ENCODE measurements at places on chromosomes 1 and 21. TPM values are rescaled to one million over a fixed set of nuclear protein-coding genes. Genes with fewer than 3 reads are reported as not detected.

The DNALI1 gene
- not detected for total RNA-seq

The VCAM1 gene
- 3.5 TPM for total RNA-seq

The NFASC gene
- 0.11 TPM for total RNA-seq

The CSF3R gene
- total RNA-seq = 0.40 TPM

The CLCA1 gene
- not detected for total RNA-seq

- no peak for DNase-seq
Measured at GRCh38 chr1:48688102-48688760, 88.5 kb downstream of the BEND5 start.

GRCh38 chr21:44930543-44930981, 9.3 kb upstream of the SLX9 start:
- DNase-seq = peak; percentile 67

DNA sequence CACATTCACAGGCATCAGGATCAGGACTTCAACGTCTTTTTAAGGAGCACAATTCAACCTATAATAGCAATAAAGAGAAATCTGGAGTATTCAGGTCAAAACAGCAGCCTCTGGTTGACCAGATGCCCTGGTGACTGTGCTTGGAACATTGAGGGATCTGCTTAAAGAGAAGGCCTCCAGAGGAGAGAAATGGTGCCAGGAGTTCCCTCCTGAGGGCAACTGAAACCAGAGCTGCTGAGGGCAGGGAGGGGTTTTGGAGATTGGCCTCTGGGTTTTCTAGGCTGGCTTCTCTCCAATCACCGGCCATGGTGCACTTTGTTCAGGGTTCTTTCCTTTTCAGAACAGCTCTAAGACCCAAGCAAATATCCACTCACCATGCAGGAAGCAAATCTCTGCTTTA, 190.7 kb upstream of the KIAA0040 start:
- DNase-seq = no peak

- DNase-seq = no peak
Measured at GRCh38 chr1:116324411-116324810, 48.6 kb upstream of the ATP1A1 start.

GRCh38 chr1:27614043-27614624, 10.2 kb upstream of the AHDC1 start:
- DNase-seq = no peak

DNA sequence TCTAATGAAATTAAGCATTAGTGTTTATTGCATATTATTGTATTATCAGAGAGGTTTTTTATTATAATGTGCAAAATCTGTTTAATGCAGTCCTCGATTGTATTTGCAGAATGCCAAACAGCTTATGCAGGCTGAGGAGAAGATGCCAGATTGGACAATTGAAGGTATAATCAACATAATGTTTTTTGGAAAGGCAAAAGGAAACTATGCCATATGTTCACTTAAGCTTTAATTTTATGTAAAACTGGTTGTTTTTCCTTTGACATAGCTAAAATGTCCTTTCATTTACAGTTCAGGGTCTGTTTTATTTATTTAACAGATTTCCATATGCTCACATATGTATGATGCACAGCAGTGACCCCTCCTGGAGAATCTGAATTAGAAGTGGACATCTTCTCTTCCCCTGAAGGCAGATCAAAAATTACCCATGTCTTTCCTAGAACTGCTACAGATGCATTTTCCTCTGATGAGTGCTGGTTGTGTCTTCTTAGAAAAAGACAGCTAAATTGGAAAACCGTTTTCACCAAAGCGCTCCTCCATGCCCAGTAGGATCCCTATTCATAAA, 143.5 kb upstream of the USH2A start:
- DNase-seq = no peak

DNA sequence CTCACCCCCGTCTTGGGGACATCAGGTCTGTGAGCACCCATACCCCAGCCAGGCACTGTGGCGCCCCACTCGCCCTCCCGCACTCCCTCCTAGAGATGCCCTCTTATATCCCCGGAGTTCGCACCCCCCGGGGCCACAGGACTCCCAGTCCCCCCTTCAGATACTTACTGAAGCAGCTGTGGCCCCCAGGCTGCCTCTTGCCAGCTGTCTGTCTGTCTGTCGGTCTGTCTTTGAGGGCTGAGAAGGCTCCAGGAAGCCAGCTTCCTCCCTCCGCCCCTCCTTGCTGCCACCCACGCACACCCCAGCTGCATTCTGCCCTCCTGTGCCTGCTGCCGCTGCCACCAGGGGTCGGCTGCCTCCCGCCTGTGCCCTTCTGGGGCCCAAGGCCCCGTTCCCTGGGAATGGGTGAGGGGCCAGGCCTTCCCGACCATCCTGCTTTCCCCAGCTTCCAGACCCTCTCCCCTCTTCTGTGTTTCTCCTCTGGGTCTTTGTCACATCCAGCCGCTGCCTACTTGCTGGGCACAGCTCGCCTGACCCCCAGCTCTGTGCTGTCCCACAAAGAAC, at the start of gene PTPN7:
Gene PTPN7 (minus strand): TSS at position 226 of the 564 bp plus-strand sequence. CDS start 1,200 bp downstream, outside the sequence.
- DNase-seq = peak; percentile 75

DNA sequence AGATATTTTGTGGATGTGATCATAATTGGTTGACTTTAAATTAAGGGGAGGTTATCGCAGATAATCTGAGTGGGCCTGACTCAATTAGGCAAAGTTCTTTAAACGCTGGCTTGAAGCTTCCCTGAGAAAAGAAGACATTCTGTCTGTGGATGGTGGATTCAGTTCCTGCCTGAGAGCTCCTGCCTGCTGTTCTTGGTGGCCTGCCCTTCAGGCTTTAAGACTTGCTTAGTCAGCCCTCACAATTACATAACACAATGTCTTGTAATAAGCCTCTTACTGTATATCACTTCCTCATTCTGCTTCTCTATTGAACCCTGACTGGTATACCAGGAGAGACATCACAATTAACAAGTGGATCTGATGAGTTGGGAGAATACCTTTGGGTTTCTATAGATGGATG, 50.2 kb downstream of the KCNJ6 start:
- DNase-seq = no peak

GRCh38 chr1:118075116-118075515, 109.9 kb downstream of the SPAG17 start:
- no peak for DNase-seq
